ENCODE measurements at places on chromosomes 3 and 15.

GRCh38 chr3:118128886-118129285, 905.8 kb downstream of the IGSF11 start:
- DNase-seq, result no peak

DNA sequence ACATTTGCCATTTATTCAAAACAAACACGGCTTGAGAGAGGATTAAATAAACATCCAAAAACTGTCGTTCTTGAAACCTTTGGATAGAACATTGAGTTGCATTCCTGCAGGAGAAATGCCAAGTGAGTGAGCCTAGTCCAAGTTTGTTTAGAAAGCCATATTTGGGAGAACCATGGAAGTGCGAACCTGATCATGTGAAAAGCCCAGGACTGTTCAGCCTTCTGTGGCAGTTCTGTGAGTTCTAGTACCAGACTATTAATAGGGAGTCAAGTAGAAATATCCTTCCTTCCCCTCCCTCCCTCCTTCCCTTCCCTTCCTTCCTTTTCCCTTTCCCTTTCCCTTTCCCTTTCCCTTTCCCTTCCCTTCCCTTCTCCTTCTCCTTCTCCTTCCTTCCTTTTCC, 470.4 kb downstream of the LPP start:
- DNase-seq, result no peak

DNA sequence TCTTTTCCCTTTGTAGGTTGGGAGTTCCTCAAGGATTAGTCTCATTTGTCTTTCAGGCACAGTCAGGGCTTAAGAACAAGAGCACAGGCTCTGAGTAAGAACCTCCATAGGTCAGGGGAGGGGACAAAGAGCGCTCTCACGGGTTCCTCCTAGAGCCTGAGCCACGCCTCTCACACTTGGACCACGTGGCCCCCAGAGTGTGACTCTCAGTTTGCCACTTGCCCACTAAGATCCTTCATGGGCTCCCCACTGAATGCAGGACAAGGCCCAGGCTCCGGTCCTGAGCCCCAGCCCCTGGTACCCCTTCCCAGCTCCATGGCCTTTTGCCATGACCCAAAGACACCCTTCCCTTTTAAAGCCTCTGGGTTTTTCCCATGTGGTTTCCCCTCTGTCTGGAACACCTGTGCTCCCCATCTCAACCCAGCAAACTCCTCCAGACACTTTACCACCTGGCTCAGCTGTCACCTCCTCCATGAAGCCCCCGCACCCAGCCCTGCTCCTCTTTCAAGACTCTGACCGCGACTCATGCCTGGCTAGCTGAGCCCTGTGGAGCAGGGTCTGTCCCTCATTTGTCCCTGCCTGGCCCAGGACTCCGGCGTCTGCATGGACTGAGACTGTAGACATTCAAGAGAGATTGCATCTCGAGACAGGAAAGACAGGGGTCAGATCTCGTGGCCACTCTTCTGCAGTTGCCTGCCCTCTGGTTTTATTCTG, 32.7 kb downstream of the IQSEC1 start:
- DNase-seq, result peak; percentile 29

DNA sequence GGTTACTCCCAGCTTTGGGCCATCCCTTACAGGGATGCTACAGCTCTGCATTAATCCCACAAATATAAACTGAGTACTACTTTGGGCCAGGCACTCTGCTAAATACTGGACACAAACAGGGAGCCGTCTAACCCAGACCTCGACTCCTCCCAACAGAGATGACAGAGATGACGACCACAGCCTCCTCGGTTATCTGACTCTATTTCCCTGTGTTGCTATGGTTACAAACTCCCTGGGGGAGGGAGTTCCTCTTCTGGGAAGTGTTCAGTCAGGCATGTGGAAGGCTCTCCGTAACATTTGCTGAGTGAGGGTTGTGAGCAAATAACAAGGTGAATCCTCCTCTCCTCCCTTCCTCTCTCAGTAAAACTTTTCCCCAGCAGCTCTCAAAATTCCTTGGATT, 6.7 kb upstream of the CMTM7 start:
- no peak for DNase-seq

DNA sequence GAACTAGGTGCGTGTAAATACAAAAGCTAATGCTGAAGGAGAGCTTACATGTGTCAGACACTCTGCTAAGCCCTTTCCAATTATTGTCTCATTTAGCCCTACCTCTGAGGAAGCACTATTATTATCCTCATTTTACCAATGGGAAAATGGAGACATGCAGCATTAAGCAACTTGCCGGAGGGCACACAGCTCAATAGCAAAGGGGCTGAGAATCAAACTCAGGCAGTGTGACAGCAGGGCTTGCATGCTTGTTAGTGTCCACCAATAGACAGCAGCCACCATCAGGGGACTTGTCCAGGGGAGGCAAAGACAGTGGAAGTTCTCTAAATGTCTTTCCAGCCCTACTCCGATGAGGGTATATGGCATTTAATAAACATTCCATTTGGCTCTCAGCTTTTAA, 548.6 kb downstream of the MAGI1 start:
- DNase-seq, result no peak

- no peak for DNase-seq
Measured at GRCh38 chr3:107990926-107991325, 99.9 kb downstream of the CD47 start.
